ENCODE measurements at places on chromosomes 16 and 17.

- no peak for DNase-seq
Observed at GRCh38 chr17:72135546-72136325, 14.9 kb downstream of the SOX9 start.

GRCh38 chr17:39852239-39852638 lies 11.9 kb downstream of the IKZF3 start:
- DNase-seq, result no peak

DNA sequence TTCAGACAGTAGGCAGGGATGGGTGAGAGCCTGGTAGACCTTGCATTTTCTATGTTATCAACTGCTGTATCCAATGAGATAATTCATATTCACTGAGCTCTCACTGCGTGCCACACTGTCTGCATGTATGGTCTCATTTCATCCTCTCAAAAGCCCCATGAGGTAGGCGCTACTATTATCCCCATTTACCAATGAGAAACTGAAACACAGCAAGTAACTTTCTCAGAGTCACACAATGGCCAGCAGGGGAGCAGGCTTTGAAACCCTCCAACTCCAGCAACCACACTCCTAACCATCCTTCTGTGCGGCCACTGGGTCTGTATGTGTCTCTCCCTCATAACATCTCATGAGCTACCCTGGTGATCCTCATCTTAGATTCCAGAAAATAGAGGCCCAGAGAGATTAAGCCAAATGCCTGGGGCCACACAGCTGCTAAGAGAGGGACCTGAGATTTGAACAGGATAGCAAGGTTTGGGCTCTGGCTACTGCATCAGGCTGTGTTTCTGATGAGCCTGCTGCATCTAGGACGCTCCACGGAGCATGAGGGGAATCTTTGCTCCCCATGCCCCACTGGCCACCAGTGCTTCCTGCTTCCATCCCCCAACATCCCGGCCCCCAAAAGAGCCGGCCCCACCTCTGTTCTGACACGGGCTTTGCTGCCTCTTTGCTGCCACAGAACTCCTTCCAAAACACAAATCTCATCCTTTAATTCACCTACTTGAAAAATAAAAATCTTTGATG lies 3.2 kb downstream of the CCR7 start:
- DNase-seq, result no peak

- DNase-seq, result no peak
Observed at GRCh38 chr17:57607553-57608120, 137.5 kb downstream of the CCDC182 start.

GRCh38 chr17:50550661-50551432 lies 3.9 kb downstream of the SPATA20 start:
- peak; percentile 79 for DNase-seq

- no peak for DNase-seq
Observed at GRCh38 chr17:4394208-4395110, 28.0 kb upstream of the UBE2G1 start.

GRCh38 chr17:76640550-76641380 lies 2.8 kb downstream of the ST6GALNAC1 start:
- DNase-seq, result no peak

GRCh38 chr17:21814776-21815175 lies 122.5 kb downstream of the KCNJ18 start:
- no peak for DNase-seq

DNA sequence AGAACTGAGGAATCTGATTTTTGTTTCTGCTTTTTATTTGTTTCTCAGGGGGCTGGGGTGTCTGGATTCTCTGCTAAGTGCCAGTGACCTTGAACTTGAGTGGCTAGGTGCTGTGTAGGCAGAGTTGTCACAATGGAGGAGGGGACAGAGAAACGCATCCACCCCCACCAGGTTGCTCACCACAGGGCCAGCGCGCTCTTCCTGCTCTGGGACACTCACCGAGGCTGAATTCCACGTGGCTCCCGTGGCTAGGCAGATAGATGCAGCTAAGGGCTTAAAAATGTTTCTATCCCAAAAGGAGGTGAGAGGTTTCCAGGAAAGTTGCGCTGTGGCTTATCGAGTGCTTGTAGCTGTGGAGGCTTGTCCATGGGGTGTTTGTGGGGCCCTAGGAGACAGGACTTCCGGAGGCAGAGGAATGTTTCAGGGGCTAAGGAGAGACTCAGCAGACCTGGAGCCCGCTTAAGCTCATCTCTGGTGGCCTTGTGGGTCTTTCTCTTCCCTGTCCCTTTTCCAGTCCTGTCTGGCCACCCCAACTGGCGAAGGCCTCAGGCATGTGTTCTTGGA lies 36.8 kb downstream of the ADCY7 start:
- DNase-seq, result no peak

GRCh38 chr16:1509307-1510221 lies 16.4 kb downstream of the TELO2 start:
- peak; percentile 51 for DNase-seq

- peak; percentile 4 for DNase-seq
Observed at GRCh38 chr16:31382485-31383161, 10.5 kb upstream of the ITGAD start.

GRCh38 chr17:32494621-32495358 lies 8.0 kb downstream of the CDK5R1 start:
- no peak for DNase-seq

- no peak for DNase-seq
Observed at GRCh38 chr17:81267390-81268067, 27.6 kb downstream of the SLC38A10 start.

DNA sequence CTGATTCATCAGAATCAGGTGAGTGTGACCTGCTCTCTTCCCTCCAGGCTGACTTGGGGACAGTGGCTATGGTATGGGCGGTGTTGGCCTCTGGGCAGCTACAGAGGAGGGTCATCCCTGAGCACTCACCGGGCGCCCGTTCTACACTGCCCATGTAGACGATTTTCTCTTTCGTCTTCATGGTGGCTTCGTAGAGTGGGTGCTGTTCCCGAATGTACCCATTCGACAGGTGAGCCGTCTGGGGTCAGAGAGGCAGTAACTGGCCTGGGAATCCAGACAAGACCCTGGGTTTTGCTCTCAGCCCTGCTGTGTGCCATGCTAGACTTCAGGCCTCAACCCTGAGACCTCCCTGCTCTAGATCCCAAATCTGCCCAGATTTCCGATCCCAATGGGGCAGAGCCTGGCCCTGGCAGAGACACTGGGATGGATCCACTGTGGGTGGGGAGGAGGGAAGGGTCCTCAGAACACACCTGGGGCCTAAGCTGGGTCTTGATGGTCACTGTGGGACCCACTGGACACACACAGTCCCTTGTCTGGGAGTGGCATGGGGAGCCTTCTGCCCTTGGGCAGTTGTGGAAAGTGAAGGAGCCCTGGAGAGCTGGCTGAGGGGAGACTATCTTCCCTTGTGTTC lies 13.2 kb downstream of the USP6 start:
- DNase-seq, result no peak

- no peak for DNase-seq
Observed at GRCh38 chr17:63486317-63487013, 9.6 kb downstream of the ACE start.

- DNase-seq, result no peak
Observed at GRCh38 chr17:63533433-63534077, 10.4 kb downstream of the KCNH6 start.

- DNase-seq, result no peak
Observed at GRCh38 chr16:4376126-4376892, 4.7 kb downstream of the VASN start.

DNA sequence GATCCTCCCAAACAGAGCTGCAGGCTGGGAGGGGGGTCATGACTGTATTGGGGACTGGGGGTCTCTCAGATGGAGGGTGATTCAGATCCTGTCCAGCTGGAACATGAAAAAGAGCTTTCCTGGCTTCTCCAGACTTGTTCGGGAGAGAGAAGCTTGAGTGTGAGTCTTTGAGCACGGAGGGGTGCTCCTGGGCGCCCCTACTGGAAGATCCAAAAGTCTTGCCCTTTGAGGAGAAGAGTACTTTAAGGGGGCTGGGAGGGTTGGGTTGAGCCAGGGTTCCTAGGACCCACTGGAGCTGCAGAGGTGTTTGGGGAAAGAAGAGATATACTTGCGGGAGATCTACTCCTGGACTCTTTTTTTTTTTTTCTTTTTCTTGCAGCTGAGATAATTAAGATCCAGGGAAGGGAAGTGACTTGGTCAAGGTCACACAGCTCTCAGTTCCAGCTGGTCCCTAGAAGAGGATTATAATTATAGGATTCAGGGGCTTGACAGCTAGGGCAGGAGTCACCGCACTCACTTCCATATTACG lies 8.4 kb downstream of the RARA start:
- DNase-seq, result peak; percentile 60

DNA sequence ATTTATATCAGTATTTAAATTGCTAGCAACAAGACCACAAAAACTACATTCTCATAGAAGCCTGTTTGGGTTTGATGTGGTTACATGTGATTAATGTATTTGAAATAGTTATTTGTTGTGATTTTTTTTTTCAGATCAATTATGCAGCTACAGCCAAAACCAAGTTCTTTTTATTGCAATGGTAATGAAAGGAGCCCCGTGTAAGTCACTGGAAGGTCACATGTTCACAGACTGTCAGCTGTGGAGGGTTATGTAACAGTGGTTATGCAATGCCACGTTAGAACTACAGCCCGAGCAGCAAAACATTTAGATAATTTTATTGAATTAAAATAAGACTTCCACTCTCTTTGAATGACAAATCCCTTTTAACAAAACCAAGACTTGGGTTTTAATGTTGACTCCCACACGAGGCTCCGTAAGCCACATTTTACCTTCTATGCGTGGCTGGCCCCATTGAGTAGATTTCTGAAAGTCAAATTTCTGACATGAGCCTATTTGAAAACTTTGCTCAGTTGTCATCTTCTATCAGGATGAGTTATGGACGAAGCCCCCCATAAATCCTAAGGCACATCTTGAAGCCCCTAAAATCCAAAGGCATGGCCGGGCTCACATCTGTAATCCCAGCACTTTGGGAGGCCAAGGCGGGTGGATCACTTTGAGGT lies 41.8 kb upstream of the SEC14L1 start:
- DNase-seq, result peak; percentile 63

DNA sequence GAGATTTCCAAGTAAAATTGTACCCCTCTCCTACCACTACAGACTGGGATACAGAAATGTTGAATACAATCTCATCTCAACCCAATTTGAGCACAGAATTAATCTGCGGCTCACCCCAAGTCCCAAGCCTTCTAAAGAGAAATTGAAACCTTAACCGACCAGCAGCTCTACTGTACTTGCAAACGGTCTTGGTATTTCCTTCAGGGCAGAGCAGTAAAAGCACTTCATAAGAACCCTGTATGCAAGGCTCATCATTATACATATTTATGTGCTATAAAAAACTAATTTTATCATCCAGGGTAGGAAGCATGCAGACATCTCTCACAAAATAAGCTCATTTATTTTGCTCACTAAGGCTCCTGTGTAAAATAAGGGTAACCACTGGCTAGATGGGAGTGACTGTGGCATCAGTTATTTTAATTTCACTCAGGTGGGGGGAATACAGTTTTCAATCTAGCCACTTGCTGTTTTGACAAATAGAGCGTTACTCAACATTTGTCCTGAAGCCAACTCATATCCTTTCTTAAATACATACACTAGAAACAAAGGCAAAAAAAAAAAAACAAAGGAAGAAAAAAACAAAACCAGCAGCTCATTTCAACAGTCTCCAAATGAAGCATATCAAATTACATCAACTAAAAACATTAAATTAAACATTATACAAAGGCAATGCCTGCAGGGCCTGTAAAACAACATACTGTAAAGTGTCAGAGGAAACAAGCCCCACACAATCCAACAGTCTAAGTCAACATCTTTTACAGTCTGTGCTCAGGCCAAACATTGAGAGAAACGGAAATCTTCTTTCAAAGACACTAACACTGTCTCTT lies 65.0 kb downstream of the PARN start:
- DNase-seq, result peak; percentile 6

DNA sequence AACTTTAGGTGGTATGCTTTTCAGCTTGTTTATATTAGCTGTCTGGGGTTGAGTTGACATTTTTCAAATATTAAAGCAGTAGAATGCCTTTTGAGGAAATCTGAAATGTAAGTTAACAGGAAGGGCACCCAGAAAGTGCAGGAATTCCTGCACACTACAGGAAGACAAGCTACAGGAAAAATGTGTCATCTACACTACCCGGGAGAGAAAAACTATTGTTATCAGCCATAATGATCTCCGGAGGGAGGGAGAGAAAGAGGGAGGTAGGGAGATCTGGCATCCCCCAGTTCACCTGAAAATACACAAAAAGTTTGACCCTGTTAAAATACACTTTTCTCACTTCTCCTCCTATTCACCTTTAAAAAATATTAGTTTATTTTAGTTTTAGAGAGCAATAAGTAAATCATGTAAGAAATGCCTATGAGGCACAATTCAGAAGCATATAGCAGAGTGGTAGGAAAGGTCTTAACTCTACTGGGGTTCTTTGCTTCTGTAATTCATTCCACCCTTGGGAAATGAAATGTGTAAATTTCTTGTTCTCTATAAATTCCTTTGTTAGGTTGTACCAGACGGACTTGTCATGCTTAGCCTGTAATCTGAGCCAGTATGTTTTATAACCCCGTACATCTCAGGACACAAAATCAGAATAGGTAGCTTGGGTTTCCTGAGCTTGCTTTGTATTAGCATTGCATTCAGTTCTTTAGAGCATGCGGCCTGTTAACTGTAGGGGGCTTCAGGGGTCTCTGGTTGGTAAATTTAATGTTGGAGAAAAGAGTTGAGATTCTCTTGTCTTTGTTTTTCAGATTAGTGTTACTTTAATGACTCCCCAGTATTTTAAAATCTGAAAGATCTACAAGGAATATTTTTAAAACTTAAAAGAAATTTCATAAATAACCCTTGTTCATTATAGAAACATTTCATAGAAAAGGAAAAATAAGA lies 3.3 kb downstream of the MAP2K6 start:
- peak; percentile 55 for DNase-seq

GRCh38 chr16:61580579-61580978 lies 455.7 kb downstream of the CDH8 start:
- DNase-seq, result no peak

GRCh38 chr16:19118938-19119431 lies 5.2 kb downstream of the ITPRIPL2 start:
- no peak for DNase-seq

DNA sequence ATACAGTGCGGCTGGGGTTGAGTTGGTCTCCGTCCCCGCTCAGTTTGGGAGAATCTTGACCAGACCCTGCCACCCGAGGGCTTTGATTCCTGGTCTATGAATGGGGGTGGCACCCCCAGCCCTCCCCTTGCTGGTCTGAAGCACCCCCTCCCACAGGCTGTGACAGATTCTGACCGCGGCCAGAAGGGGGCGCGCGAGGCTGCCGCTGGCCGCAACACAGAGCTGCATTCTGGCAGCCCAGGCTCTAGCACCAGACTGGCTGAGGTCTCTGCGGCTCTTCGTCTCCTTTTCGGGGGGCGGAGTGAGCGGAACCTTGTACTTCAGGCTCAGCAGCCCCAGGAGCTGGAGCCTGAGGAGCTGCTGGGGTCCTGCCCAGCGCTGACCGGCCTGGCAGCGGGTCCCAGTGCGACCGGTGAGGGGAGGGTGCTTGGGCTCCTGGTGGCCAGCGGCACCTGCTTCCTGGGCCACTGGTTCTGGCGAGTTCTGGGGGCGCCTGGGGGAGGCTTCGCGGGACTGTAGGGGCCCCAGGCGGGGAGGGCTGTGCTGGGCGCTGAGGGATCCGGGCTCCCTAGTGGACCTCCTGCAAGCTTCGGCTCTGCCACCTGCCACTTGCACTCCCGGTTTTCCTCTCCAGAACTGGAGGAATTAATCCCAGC lies 1011.6 kb downstream of the KCNJ18 start:
- no peak for DNase-seq

GRCh38 chr16:46972429-46973206 lies 856 bp downstream of the DNAJA2 start:
- DNase-seq, result peak; percentile 12

- DNase-seq, result no peak
Observed at GRCh38 chr17:81723651-81724209, 11.6 kb downstream of the SLC25A10 start.

Measured in dermis microvascular lymphatic vessel endothelial cell (primary cell).